ENCODE measurements at places on chromosomes 7 and 10. TPM values are rescaled to one million over a fixed set of nuclear protein-coding genes. Genes with fewer than 3 reads are reported as not detected.

GRCh38 chr10:103044942-103045489 is 126.9 kb downstream of the CNNM2 start:
- H3K4me1 ChIP-seq = no peaks in the 10 kb centered on the region
- no peaks in the 10 kb centered on the region for H3K36me3 ChIP-seq
- H3K4me3 ChIP-seq = no peak overlapping the region

Gene TRPV5
- not detected for total RNA-seq

Gene MCM10
- total RNA-seq = 0.08 TPM

DNA sequence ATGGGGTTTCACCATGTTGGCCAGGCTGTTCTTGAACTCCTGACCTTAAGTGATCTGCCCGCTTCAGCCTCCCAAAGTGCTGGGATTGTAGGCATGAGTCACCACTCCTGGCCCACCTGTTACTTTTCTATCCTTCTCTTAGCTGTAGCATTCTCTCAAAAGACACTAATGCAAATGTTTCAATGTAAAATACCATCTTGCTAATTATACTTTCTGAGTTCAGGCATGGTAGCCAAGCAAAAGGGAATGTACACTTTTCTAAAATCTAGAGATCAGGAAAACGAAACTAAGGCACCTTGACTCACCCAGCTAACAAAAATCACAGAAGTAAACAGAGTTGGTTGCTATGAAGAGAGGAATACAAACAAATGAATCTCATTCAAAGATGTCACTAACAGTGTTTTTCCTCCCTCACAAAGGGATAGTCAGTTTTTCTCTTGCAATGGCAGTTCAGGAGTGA is 401.0 kb upstream of the NRP1 start:
- H3K27me3 ChIP-seq = no peaks in the 10 kb centered on the region
- no peaks in the 10 kb centered on the region for H3K36me3 ChIP-seq
- no peak overlapping the region for H3K27ac ChIP-seq
- no peaks in the 10 kb centered on the region for H3K4me1 ChIP-seq
- DNase-seq = no peak

DNA sequence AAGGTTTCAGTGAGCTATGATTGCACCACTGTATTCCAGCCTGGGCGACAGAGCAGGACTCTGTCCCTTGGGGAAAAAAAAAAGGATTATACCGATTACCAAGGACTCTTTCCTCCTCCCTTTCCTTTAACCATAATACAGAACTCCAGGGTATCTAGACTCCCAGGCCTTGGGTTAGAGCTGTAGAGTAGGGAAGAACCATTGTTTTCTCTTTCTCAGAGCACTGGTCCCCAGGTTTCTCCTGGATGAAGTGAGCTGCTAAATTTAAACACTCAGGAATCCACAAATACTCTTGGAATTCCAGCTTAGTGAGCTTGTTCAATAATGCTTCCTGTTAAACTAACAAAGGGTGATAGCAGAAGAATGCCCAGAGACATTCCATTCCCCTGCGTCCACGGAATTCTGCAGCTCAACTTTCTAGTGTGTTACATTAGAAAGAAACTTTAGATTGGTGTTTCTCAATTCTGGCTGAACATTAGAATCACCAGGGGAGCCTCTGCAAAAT is 14.6 kb upstream of the RPEL1 start:
- no peak overlapping the region for H3K27ac ChIP-seq
- no peaks in the 10 kb centered on the region for H3K36me3 ChIP-seq

GRCh38 chr7:18019555-18019954 is 8.1 kb downstream of the PRPS1L1 start:
- H3K4me1 ChIP-seq = no peaks in the 10 kb centered on the region
- H3K27me3 ChIP-seq = no peaks in the 10 kb centered on the region
- H3K4me3 ChIP-seq = no peak overlapping the region
- no peaks in the 10 kb centered on the region for H3K36me3 ChIP-seq
- no peak overlapping the region for H3K27ac ChIP-seq
